ENCODE measurements at places on chromosomes 13 and 19.

DNA sequence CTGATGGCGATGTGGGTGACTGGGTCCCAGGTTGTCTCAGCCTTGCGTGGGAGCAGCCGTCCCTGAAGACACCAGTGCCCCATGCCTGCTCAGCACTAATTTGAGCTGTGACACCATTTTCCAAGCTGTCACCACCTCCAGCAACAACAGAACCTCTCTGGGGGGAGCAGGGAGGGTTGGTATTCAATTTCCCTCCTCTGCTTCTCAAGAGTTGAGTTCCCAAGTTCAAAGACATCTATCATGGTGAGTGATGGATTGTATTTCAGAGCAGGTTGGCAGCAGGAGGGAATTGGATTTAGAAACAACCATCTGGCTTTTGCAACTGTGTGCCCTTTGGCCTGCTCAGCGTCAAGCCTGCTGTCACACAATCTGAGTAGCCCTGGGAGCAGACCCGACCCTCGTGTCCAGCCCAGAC is 46.9 kb upstream of the UQCRFS1 start:
- no peak for DNase-seq

GRCh38 chr13:29782798-29783197 is 67.6 kb downstream of the UBL3 start:
- no peak for DNase-seq

DNA sequence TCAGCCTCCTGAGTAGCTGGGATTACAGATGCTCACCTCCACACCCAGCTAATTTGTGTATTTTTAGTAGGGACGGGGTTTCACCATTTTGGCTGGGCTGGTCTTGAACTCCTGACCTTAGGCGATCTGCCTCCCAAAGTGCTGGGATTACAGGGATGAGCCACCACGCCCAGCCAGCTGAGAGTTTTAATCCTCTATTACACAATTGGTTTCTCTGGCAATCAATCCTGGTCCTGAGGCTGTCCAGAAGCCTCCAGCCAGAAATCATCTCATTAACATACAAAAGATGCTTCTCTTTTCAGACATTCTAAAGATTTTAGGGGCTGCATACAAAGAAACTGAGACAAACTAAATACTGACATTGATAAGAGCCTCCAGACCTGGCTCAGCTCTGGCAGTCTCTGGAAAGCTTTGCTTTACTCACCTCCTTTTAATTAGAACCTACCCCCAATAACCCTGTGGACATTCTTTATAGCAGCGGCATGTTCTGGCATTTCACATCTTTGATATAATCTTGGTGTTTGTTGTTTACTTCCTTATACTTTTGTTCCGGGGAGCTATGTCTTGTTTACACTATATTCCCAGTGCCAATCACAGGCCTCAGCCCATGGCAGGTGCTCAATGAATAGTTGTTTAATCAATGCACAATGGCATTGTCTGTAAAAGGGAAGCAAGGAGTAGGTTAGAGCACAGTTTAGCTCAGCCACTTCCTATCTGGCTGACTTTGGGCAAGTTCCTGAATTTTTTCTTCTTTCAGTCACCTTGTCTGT is 4.1 kb upstream of the ZNF724 start:
- no peak for DNase-seq

GRCh38 chr19:1705367-1705766 is 47.9 kb upstream of the ONECUT3 start:
- DNase-seq = no peak

- DNase-seq = no peak
These were observed 4.8 kb downstream of the TJP3 start for GRCh38 chr19:3712663-3713611.

DNA sequence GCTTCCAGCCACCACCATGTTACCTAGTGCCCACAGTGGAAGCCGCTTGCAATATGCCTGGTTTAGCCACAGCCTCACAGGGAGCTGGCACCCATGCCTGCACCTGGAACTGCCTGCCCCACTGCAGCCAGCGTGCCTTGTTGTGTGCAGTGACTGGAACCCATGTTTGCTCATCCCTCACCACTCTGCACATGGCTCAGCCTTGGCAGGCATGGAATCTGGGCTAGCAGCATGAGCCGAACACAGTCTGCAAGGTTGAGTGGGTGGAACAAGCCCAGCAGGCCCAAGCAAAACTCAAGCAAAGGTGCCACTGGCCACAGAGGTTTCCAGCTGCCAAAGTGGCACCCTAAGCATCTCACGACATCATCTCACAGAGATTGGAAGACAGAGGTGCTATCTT is 269.5 kb downstream of the PCDH20 start:
- no peak for DNase-seq

DNA sequence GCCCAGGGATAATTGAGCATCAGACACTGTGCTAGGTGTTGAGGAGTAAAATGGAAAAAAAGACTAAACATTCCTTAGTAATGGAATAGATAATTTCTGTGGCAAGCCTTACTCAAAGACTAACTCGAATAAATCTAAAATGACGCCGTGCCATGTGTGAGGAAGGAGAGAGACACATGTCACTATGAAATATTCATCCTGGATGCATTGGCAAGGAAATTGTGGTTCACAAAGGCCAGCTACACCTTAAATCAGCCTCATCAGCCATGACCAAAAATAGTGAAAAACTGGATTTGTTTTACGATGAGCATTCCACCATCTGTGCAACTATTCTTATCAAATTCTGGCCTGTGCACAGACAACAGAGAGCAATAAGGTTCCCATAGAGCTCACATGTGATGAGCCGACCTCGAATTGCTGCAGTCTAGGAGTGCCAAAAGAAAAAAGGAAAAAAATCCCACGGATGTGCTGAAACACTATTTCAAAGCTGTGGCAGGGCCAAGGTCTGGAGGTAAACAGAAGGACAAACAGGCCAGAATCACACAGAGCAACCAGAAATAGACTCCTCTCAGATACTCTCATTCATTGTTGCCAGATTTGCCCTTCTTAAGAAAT is 505.7 kb downstream of the EFNB2 start:
- DNase-seq = no peak

DNA sequence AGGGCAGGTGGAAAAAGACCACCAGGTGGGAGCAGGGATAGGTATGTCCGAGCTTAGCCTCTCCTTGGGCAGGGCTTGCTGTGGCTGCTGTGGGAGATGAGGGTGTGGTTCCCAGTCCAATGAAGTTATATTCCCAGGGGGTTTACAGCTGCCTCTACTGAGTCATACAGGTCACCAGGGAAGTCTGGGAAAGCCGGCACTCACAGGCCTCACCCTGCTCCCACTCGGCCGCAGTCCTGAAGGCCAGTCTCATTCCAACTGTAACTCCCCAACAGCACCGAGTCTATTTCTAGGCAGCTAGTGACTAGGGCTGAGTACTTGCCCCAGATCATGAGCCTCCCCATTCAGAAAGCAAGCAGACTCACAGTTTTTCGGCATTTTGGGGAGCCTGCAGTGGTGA is 77.1 kb downstream of the FNDC3A start:
- no peak for DNase-seq

DNA sequence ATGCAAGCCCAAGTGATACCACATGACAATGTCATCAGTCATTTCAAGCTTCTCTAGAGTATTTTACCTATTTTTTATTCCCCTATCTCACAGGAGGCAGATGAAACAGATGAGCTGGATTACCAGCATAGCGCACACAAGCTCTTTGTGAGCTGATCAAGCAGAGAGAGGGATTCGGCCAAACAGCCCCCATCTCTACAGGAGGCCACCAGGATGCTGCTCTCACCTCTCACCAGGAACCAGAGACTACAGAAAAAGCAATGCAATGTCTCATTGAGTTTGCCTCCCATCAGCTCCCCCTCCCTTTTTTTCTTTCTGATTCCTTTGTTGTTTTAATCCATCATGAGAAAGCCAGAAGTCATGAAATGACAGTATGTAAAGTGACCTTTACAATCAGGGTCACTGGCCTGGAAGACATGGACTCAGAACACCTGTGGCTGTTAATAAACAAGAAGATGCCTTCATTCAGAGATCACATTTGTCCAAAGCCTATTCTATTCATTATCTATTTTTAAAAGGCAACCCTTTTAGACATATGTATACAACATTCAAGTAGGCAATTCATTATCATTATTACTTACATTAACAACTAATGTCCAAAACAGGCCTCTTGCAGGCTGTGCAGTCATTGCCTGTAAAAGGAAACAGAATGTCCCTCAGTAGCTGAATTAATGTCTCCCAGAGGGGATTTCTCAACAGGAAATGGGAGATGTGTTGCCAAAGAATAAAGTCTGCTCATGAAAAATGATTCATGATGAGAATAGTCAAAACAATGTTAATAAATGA is 656.6 kb downstream of the TBC1D4 start:
- peak; percentile 48 for DNase-seq

- DNase-seq = no peak
These were observed 61.9 kb upstream of the ATP12A start for GRCh38 chr13:24618011-24618955.

- no peak for DNase-seq
These were observed 12.7 kb downstream of the CEACAM21 start for GRCh38 chr19:41588497-41589209.

- no peak for DNase-seq
These were observed 16.5 kb downstream of the SIGLEC7 start for GRCh38 chr19:51158474-51159129.

- no peak for DNase-seq
These were observed 22.3 kb downstream of the IER2 start for GRCh38 chr19:13172346-13173138.

DNA sequence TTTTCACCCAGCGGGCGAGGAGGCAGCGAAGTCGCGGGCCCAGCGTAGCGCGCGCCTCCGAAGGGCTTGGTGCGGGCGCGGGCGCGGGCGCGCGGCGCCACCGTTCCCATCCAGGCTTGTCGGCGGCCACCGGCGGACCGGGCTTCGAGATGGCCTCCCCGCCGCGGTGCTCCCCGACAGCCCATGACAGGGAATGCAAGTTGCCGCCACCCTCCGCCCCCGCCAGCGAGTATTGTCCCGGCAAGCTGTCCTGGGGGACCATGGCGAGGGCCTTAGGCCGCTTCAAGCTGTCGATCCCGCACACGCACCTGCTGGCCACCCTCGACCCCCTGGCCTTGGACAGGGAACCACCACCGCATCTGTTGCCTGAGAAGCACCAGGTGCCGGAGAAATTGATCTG is at the start of gene WDR88:
Gene WDR88 (plus strand): TSS at position 94 of the 400 bp plus-strand sequence. CDS start 56 bp downstream, at position 150.
- DNase-seq = no peak

DNA sequence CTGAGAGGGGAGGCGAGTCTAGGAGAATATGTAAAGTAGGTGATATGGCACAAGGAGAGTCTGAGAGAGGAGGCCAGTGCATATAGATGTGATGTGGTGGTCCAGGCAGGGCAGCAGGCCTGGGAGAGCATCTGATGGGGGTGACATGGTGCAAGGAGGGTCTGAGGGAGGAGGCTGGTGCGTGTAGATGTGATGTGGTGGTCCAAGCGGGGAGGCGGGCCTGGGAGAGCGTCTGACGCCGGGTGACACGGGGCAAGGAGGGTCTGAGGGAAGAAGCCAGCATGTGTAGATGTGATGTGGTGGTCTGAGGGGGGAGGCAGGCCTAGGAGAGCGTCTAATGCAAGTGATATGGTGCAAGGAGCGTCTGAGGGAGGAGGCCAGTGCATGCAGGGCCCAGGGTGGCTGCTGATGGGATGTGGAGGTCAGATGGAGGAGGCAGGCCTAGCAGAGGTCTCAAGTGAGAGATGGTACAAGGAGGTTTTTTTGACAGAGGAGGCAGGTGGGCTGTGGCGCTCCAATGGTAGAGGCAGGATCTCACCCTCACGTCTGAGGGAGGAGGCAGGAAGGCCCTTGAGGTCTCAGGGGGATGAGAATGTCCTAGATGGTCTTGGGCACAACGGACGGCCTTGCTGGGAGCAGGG is 16.2 kb downstream of the NFIC start:
- no peak for DNase-seq

- DNase-seq = no peak
These were observed 101.0 kb downstream of the ZIC5 start for GRCh38 chr13:99870541-99870940.

- no peak for DNase-seq
These were observed 8.5 kb upstream of the ZSCAN22 start for GRCh38 chr19:58318297-58318696.

GRCh38 chr13:59493436-59493965 is 670.2 kb downstream of the DIAPH3 start:
- no peak for DNase-seq

DNA sequence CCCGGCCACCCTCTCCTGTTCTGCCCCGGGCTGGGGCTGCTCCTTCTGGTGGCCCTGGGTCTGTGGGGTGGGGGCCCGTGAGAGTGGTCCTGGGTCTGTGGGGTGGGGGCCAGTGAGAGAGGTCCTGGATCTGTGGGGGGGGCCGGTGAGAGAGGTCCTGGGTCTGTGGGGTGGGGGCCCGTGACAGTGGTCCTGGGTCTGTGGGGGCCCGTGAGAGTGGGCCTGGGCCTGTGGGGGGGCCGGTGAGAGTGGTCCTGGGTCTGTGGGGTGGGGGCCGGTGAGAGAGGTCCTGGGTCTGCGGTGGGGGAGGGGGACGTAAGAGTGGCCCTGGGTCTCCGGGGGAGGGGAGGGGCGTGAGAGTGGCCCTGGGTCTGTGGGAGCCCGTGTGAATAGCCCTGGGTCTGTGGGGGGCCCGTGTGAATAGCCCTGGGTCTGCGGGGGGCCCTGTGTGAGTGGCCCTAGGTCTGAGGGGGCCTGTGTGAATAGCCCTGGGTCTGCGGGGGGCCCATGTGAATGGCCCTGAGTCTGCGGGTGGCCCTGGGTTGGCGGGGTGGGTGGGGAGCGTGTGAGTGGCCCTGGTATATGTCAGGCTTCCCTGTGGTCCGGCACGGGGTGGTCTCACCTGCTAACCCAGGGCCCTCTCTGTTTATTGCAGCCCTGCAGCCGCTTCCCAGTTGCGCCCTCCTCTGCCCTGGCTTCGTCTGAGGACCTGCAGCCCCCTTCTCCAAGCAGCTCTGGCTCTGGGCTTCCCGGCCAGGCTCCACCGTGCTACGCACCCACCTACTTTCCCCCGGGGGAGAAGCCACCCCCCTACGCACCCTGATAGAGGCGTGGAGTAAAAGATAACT is 52.3 kb downstream of the TMEM255B start:
- no peak for DNase-seq

DNA sequence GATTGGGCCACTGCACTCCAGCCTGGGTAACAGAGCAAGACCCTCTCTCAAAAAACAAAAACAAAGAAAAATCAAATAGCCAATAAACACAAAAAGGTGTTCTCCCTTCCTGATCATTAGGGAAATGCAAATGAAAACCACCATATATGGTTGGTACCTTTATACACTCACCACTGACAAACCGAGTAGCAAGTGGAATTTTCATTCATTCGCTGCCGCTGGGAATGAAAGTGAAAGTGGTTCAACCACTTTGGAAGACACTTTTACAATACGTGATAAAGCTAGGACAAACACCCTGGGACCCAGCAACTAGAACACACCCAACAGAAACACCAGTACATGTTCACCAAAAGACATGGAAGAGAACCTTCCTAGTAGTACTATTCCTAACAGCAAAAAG is 21.0 kb downstream of the GRIK5 start:
- no peak for DNase-seq

- no peak for DNase-seq
These were observed 145.2 kb downstream of the USP12 start for GRCh38 chr13:27026396-27026795.

DNA sequence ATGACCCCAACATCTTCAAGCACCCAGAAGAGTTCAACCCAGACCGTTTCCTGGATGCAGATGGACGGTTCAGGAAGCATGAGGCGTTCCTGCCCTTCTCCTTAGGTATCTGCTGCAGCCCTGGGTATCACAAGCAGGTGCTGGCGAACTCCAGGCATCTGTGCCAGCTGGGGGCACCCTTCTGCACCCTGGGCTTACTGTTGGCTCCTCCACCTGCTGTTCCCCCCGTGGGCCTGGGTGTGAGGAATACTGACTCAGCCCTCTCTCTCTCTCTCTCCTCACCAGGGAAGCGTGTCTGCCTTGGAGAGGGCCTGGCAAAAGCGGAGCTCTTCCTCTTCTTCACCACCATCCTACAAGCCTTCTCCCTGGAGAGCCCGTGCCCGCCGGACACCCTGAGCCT is 13.0 kb downstream of the CYP2S1 start:
- no peak for DNase-seq

Data from AG09319 (cell line).